ENCODE measurements at places on chromosomes 4 and X.

DNA sequence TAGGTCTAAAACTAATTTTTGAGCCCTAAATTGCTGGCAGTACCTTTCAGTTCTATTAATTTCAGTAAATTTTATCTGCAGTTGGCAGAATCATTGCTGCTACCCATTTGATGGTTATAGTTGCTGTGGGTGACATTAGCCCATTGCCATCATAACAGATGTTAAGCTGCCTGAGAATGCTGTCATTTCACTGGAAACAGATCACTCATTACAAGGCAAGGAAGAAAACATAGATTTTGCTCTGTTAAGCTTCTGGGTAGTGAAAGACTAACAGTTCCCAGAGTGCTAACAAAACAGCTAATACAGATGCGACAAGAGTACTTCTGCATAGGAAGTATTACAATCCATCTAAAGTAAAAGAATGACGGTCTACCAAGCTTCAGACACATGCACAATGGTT lies 213.2 kb downstream of the SPANXN3 start:
- DNase-seq: no peak

DNA sequence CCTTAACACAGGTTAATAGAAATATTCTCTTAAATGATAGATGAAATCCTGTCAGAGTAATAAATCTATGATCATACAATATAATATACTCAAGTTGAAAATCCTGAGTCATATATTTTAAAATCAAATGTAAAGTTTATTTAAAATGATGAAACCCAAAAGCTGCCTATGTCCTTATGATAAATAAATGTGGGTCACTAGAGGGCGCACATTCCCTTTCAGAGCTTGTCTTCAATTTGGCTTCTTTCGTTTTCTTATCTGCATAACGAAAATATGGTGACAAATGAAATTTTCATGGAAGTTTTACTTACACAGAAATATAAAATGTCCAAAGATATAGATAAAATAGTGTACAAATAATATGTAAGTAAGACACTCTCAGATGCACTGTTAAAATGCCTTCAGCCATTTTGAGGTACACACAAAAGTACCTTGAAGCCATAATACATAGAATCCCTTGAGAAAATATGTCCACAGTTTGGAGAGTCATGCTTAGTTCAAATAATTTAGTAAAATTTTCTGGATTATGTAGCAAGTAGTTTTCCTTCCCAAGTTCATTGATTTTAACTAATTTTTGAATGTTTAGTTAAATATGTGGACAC lies 680.4 kb downstream of the DMD start:
- DNase-seq: peak; percentile 40

- no peak for DNase-seq
Measured at GRCh38 chrX:53798281-53798680, 111.8 kb upstream of the HUWE1 start.

- DNase-seq: no peak
Measured at GRCh38 chr4:113760094-113760794, 1.3 kb downstream of the CAMK2D start.

DNA sequence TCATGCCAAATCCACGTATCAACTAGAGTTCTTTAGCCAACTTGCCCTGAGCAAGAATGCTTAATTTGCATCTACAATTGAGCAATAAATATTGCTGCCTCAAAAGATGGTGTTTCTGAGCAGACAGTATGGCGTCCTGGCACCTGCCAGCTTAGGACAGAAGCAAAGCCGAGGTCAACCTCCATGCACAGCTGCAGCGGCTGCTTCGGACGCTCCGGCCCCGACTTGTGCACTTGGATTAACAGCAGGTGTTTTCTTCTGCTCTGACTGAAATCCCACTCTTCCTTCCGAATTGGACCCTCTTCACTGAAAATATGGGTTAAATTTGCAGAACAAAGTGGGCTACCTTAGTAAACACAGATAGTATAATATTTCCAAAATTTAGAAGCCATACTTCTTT lies 215.2 kb upstream of the ETNPPL start:
- DNase-seq: no peak

DNA sequence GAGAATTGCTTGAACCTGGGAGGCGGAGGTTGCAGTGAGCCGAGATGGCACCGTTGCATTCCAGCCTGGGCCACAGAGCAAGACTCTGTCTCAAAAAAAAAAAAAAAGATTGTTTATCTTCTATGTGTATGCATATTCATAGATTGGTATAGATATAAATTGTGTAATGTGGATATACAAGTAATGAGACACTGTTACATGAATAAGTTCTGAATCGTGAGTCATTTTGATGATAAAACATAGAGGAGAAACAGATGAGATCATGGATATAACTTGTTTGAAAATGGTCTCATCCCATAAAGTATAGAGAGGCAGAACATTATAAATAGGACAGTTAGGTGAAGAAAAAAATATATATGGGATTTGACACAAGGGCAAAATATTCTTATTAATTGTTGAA lies 628.0 kb downstream of the IL1RAPL1 start:
- DNase-seq: no peak

GRCh38 chr4:8108261-8108660 lies 50.4 kb downstream of the ABLIM2 start:
- DNase-seq: no peak

- no peak for DNase-seq
Measured at GRCh38 chr4:47494124-47494430, 9.0 kb downstream of the ATP10D start.

GRCh38 chr4:86910820-86911684 lies 18.8 kb upstream of the C4orf36 start:
- no peak for DNase-seq

DNA sequence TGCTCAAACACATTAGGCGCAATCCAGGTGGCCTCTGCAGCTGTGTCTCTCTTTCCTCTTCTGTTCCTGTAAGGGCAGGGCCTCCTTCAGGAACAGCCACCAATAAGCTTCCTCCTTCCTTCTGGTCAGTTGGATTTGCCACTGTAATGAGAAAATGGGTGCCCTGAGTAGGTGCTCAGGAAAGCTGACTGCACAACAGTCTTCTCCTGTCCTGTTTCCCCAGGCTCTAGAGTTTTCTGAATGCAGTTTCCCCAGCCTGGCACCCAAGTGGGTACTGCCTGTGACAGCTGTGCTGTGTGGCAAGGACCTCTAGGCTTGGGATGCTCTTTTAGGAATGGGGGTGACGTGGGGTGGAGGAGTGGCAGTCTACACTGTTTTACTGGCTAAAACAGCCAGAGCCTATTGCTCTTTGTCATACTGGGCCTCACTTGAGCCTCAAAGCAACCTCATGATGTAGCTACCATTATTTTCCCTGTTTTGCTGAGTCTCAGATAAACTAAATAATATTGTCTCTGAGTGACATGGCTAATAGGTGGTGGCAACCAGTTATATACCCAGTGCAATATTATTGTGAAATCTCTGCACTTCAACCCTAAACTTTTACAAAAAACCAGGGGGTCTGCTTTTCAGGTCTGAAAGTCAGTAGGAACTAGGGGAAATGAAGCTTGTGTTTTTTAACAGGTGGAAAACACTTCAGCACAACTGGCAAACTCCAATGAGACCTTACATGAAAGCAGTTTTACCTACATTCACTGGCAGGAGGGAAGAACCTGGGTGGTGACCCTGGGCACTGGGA lies 1.2 kb downstream of the CXCL2 start:
- no peak for DNase-seq

DNA sequence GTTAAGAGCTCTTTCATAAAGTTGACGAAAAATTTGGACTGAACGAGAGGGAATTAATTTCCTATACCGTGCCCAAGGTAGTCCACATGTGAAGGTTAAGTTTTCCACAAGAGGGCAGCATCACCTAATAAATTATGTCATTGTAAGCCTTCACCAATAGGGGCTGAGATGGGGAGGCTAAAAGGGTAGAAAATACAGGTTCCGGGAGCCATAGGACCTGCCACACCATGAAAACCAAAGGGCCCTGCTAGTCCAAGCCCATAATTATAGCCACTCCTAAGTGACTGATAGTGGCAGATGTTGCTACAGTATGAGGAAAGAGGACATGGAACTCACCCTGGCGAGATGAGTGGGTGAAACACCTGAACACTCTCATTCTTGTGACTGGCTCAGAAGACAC lies 122.2 kb downstream of the SHROOM4 start:
- DNase-seq: no peak

DNA sequence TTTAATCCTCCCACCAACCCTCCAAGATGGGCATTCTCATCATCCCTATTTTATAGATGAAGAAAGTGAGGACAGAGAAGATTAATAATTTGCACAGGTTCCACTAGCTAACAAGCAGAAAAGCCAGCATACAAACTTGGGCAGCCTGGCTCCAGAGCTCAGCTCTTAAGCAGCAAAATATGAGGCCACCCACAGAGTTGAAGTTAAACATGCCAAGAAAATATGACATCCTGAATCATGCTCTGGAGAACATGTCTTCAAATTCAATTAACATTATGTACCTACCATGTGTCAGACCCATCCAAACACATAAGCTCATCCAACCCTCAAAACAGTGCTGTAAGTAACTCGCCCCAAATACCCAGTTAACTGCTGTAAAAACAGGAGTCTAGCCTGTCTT lies 33.9 kb downstream of the USP46 start:
- DNase-seq: no peak

DNA sequence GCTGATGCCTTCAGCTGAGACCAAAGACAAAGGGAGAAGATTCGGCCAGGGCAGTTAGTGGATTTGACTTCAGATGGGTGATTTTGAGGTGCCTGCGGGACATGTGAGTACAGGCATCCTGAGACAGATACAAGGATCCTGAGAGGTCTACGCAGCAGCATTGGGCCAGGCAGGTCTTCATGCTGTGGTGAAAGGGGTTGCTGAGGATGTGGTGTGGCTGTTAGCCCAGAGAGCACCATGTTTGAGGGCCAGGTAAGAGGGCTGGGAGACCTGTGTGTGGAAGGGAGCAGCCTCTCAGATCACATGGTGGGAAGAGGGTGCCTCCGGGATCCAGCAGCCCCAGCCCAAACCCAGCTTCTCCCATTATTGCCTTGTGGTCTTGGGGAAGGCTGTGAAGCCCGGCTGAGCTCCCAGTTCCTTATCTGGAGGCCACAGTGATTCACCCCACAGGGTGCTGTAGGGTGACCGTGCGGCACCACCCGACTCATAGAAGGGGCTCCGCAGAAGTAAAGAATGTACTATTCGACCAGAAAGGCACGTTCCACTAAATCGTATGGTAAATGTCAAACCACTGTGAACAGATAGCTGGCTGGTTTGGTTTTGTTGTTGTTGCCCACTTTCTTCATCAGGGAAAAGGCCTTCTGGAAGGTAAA lies 27.7 kb upstream of the TADA2B start:
- no peak for DNase-seq

DNA sequence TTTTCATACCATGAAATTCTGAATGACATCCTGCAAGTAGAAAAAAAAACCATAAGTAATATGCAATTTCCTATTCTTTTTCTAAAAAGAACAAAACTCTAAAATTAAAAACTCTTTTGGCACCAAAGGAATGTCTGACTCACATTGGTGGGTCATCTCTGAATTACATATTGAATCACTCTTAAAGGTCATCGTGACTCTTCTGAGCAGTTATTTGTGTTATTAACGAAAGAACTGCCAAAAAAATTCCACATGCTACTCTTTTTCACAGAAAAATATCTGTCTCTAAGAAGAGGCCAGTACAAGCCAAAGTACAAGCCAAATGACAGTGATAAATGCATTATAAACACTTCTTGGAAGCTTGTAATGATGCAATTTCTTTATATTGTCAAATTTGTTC lies 282.2 kb downstream of the GUCY2F start:
- DNase-seq: no peak

DNA sequence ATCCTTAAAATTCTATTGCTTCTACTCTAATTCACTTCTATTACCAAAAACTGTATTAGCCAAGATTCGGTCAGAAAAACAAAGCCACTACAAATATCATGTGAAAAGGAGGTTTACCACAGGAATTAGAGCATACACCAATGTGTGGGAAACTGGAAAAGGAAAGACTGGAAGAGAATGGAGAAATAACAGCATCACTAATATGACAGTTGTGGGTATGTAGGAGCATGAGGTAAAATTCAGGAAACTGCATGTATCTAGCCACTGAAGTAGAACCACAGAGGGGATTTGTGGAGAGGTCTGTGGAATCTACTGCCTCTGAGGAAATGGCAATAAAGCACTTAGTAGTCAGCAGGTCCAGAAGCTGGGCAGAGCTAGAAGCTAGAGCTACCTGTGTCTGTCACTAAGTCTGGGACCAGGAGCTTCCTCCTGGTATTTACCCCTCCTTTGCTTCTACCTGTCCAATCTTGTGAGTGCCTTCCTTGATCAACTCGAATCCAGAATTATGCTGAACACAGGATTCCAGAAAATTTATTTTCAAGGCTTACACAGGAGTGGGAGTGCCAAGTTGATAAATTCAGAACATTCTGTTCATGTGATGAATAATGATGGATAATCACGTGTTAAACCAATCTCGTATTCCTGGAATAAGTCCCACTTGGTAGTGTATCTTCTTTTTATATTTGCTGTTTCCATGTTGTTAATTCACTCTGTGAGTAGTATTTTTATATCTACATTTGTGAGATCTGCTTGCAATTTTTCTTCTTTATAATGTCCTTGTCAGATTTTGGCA lies 52.6 kb downstream of the NAF1 start:
- DNase-seq: no peak

DNA sequence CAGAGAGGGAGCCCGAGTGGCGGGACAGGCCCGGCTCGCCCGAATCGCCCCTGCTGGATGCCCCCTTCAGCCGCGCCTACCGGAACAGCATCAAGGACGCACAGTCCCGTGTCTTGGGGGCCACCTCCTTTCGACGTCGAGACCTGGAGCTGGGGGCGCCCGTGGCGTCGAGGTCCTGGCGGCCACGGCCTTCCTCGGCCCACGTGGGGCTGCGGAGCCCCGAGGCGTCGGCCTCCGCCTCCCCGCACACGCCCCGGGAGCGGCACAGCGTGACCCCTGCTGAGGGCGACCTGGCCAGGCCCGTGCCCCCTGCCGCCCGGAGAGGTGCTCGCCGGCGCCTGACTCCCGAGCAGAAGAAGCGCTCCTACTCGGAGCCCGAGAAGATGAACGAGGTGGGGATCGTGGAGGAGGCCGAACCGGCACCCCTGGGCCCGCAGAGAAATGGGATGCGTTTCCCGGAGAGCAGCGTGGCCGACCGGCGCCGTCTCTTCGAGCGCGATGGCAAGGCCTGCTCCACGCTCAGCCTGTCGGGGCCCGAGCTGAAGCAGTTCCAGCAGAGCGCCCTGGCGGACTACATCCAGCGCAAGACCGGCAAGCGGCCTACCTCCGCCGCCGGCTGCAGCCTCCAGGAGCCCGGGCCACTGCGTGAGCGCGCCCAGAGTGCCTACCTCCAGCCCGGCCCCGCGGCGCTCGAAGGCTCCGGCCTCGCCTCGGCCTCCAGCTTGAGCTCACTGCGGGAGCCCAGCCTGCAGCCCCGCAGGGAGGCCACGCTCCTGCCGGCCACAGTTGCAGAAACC lies 156.9 kb downstream of the SOWAHB start:
- DNase-seq: no peak

DNA sequence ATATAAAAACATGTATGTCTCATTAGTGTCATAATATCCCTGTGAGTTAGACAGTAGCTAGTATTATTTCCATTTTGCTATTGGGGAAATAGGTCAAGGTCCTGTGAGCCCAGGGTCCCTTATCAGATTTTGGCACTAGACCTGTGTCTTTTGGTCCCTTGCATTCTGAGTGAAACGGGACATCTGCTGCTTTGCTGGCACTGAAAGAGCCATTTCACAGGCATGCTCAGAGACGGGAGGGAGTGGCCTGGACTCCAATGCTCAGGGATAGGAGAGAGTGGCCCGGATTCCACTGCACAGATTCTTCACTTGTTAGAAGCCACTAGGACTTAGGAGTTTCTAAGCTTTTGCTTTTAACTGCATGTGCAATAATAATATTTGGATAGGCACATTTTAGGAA lies 177.2 kb downstream of the TSPAN5 start:
- DNase-seq: no peak

GRCh38 chr4:156941940-156942548 lies 29.6 kb downstream of the PDGFC start:
- no peak for DNase-seq

All from dorsolateral prefrontal cortex (tissue), 122 donors.